Right lung (tissue), 10 donors: ENCODE measurements at places on chromosomes 7 and 10. TPM values are rescaled to one million over a fixed set of nuclear protein-coding genes. Genes with fewer than 3 reads are reported as not detected.

GRCh38 chr7:106776618-106777347, 88.3 kb upstream of the PIK3CG start:
- DNase-seq, result no peak

ODAD2 gene
- polyA plus RNA-seq, result 7.8 TPM

GRCh38 chr10:44994752-44995530, 5.8 kb upstream of the ZNF22 start:
- DNase-seq, result no peak

DNA sequence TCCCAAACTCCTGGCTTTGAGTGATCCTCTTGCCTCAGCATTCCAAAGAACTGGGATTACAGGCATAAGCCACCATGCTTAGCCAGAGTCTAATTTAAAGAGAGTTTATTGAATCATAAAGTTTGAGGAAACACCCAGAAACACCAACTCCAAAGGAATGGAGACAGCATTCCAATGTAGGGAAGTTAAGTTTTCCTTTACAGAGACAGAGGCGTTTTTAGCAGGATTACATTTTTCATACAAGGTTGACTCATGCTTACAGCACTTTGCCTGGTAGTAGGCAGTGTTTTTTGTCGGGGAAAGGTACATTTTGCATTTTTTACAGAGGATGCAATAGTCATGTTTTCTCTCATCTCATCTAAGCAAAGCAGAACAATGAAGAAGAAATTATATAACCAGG, 18.9 kb upstream of the OPN4 start:
- no peak for DNase-seq

DNA sequence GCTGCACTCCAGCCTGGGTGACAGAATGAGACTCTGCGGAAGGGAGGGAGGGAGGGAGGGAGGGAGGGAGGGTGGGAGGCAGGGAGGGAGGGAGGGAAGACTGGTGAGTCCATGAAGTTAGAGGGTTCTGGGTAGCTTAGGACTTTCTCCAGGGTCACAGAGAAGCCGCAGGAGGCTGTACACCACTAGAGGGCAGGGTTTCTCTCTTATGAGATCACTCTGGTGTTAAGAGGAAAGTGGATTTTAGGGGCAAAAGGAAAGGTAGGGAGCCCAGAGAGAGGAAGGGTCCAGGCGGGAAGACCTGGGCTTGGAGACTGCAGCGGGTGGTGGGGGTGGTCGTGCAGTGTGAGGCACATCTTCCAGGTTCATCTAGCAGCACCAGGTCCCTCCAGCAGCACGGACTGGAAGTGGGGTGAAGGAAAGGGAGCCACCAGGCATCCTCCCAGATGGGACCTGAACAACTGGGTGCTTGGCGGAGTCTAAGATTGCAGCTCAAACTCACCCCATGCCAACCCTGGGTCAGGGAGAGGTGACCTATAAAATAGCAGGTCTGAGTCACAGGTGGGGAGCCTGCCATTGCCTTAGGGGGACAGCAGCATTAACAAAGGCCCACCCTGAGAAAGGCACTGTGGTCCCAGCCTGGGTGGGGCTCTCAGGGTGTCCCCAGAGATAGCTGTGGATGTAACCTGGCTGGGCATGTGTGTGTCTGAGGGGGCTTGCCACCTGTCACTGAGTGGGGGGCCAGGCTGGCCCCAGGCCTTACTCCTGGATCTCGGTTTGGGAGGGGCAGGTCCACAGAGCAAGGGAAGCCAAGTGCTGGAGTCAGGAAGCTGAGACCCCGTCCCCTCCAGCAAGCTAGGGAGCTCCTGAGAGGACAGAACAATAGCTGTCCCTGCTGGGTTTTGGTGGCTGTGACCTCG, 48.5 kb upstream of the SLC29A3 start:
- no peak for DNase-seq

DNA sequence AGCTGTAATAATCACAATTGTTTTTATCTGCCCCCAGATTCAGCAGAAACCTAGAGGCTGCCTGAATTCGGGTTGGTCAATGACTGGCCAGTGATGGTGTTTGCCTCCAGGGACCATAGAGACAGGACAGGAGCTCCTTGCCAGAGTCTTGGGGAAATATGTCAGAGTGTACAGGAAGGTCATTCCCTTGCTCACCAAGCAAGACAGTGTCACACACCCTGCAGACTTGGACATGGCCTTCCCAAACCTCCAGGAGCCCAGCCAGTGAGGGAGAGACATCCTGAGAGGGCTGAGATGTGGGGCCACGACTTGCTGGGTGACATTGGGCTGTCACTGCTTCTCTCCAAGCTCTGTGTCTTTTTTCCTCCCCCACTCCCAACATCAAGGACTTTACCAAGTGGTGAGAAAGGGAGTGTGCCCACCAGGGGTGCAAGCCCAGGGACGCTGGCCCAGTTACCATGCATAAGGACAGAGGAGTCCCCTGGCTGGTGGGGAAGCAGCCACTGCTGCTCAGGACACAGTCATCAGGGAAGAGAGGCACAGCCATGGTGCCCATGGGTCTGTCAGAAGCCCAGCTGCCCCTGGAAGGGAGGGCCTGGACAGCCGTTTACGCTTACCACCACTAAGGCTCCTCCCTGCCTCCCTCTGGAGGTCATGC, 25.3 kb upstream of the C10orf53 start:
- no peak for DNase-seq
